Myometrial cell (primary cell): ENCODE measurements at places on chromosomes 16 and 17. TPM values are rescaled to one million over a fixed set of nuclear protein-coding genes. Genes with fewer than 3 reads are reported as not detected.

The CSH1 gene
- not detected in 2 replicates for total RNA-seq

The CEP295NL gene
- total RNA-seq, result 0.89 TPM in 1 of 2 replicates, not detected in the other

The SPAG9 gene
- 33.4 and 53.2 TPM in 2 replicates for total RNA-seq

The TK1 gene
- 258 and 283 TPM in 2 replicates for total RNA-seq

The PRCD gene
- total RNA-seq, result 0.71 TPM in 1 of 2 replicates, not detected in the other

The GGNBP2 gene
- total RNA-seq, result 31.5 and 37.2 TPM in 2 replicates

The OR1A1 gene
- total RNA-seq, result not detected in 2 replicates

The MMP25 gene
- not detected in 2 replicates for total RNA-seq

The OR3A3 gene
- not detected in 2 replicates for total RNA-seq

The TMEM220 gene
- 2.9 and 4.6 TPM in 2 replicates for total RNA-seq

The RHBDF1 gene
- 66.5 and 70.3 TPM in 2 replicates for total RNA-seq

The NLRC5 gene
- 13.0 and 13.5 TPM in 2 replicates for total RNA-seq

The G6PC1 gene
- not detected in 2 replicates for total RNA-seq

The CFAP52 gene
- not detected in 2 replicates for total RNA-seq

The CRAMP1 gene
- 2.6 and 3.5 TPM in 2 replicates for total RNA-seq

The LUC7L3 gene
- total RNA-seq, result 16.7 and 39.2 TPM in 2 replicates

The TP53TG3B gene
- not detected in 2 replicates for total RNA-seq

The LRRC59 gene
- 265 and 282 TPM in 2 replicates for total RNA-seq

The SOX15 gene
- total RNA-seq, result 2.5 TPM in 1 of 2 replicates, not detected in the other

The HEATR9 gene
- total RNA-seq, result not detected in 2 replicates

The GNGT2 gene
- total RNA-seq, result not detected in 2 replicates

The CRISPLD2 gene
- total RNA-seq, result 65.7 and 68.6 TPM in 2 replicates

The ARL17A gene
- 8.2 and 10.4 TPM in 2 replicates for total RNA-seq

The WWP2 gene
- total RNA-seq, result 15.0 and 30.3 TPM in 2 replicates

The TRPV3 gene
- total RNA-seq, result 0.53 and 6.6 TPM in 2 replicates

The MPP3 gene
- 2.9 and 3.5 TPM in 2 replicates for total RNA-seq

The ADAMTS18 gene
- total RNA-seq, result not detected in 2 replicates

The KRTAP4-5 gene
- total RNA-seq, result not detected in 2 replicates

The COX6A2 gene
- not detected in 2 replicates for total RNA-seq

The INCA1 gene
- total RNA-seq, result under 0.01 and 0.53 TPM in 2 replicates

The CCL7 gene
- 5.2 and 5.3 TPM in 2 replicates for total RNA-seq

The CNGB1 gene
- not detected in 2 replicates for total RNA-seq

The RMI2 gene
- 15.6 and 21.4 TPM in 2 replicates for total RNA-seq

The C1QTNF8 gene
- not detected in 2 replicates for total RNA-seq

The SLC2A4 gene
- not detected in 2 replicates for total RNA-seq

The TNFSF12 gene
- total RNA-seq, result 30.6 and 36.5 TPM in 2 replicates

The SLFN5 gene
- 33.2 and 47.9 TPM in 2 replicates for total RNA-seq

The OR1F1 gene
- not detected in 2 replicates for total RNA-seq

The STX1B gene
- total RNA-seq, result 0.86 and 1.4 TPM in 2 replicates

The NACA2 gene
- not detected in 2 replicates for total RNA-seq

The DRC3 gene
- under 0.01 TPM in 2 replicates for total RNA-seq

The BCAS3 gene
- total RNA-seq, result 7.5 and 8.9 TPM in 2 replicates

The PRSS8 gene
- total RNA-seq, result not detected in 2 replicates

The CCL17 gene
- total RNA-seq, result not detected in 2 replicates

The C16orf46 gene
- total RNA-seq, result 2.6 TPM in 1 of 2 replicates, not detected in the other

The KCNJ2 gene
- total RNA-seq, result 0.53 and 0.58 TPM in 2 replicates

The CLEC18A gene
- under 0.01 and 0.86 TPM in 2 replicates for total RNA-seq

The CMTM3 gene
- total RNA-seq, result 57.2 and 73.2 TPM in 2 replicates

The PTX4 gene
- total RNA-seq, result 0.58 TPM in 1 of 2 replicates, not detected in the other
